ENCODE measurements at places on chromosomes 2 and 18.

- DNase-seq = no peak
Measured at GRCh38 chr2:119377294-119377992, 10.7 kb downstream of the DBI start.

GRCh38 chr2:1781291-1782080 is 37.2 kb upstream of the PXDN start:
- DNase-seq = no peak

DNA sequence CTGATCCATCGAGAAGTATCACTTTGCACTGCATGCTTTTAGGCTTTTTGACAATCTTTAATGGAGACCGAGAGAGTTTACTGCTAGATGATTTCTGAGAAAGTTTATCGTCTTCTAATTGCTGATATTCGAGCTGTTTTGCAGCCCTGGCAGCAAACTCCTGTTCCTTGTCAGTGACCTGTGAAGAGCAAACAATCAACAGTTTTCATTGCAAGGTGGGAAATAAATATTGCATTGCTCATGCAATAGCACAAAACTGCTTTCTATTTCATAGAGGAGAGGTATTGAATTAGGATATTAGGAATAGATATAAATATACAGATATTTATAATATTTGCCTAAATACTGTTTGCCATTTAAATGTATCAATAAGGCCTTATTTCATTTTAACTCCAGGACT is 65.5 kb downstream of the EPB41L3 start:
- no peak for DNase-seq

- no peak for DNase-seq
Measured at GRCh38 chr2:52933878-52934277, 833.7 kb upstream of the CHAC2 start.

DNA sequence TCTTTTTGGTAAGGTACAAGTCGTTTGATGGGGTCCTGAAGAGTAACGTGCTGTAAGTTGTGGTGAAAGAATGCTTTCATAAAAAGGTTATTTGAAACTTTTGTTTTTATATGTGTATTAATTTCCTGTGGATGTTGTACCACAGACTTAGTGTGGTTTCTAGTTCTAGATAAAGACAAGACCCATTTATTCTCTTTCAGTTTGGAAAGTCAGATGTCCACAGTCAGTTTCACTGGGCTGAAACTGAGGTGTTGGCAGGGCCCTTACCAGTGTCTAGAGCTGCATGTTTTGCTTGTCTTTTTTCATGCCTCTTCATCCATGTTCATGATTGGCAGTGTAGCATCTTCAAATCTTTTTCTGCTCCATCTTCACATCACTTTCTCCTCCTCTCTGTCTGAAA is 22.1 kb upstream of the DOCK10 start:
- no peak for DNase-seq

GRCh38 chr2:85889627-85890281 is 964 bp upstream of the ST3GAL5 start:
- no peak for DNase-seq

DNA sequence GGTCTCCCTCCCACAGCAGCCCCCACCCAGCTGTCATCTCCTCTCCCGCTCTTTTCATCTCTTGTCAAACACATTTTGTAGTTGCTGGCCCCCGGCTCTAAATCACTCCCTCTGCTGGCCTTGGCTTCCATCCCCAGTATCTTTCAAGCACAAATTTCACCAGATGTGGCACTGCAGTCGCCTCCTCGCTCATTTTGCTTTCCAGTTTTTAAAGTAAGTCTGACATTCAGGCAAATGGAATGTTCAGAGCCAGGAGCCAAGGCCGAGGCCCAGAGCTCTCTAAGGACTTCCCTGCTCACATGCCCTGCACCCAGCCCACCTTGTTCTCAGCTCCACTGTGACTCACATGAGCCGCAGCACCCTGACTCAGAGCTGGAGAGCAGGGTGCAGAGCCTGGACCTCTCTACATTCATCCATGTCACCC is 158.4 kb downstream of the GALNT14 start:
- DNase-seq = peak; percentile 67

DNA sequence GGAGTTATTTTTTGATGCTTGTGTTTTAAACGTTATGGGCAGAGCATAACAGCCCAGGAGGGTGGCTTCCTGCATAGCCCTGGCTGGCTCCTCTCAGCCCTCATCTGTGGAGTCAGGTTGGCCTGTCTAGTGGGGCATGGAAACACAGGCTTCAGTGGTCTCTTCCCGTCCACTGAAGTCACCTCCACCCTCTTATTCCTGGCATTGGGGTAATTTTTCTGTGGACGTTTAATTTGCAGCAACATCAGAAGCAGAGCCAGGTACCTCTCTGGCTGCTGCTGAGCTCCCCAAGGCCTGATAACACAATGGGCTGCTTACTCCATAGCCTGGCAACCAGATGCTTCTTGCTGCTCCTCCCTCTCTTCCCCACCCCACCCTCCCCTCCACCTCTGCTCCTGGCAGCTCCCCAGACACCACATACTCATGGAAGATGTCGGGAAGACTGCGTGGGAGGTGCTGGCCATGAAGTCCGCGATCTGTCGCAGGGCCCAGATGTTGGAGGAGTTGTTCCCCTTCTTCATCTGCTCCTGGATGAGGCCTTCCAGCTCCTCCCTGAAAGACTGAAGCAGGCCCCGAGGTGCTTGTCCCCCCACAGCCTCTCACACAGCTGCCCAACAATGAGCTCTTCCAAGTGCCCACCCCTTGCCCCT is 64.0 kb downstream of the ADD2 start:
- DNase-seq = no peak

- no peak for DNase-seq
Measured at GRCh38 chr2:96877042-96877451, 7.2 kb upstream of the SEMA4C start.

DNA sequence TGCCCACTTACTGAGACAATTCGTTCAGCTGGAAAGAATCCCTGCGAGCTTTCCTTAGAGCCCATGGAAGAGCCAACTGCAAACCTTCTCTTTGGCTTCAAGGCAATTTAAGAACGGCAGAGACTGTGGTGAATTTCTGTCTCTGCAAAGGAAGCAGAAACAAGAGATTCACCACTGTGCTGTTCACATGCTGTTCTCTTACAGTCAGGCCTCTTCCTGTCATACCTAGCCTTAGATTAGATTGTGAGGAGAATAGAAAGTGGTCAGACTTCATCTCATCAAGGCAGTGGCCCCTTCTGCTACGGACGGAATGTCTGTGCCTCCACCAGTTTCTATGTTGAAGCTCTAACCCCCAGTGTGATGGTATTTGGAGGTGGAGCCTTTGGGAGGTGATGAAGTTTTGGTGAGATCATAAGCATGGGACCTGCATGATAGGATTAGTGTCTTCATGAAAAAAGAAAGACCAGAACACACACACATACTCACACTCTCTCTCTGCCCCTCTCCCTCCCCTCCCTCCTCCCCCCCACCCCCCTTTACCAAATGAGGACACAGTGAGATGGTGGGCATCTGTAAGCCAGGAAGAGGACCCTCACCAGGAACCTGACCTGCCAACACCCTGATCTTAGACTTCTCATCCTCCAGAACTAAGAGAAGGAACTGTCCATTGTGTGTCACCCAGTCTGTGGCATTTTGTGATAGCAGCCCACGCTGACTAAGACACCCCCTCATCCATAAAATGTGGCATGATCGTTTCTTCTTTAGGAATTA is 45.6 kb upstream of the NRP2 start:
- DNase-seq = no peak

DNA sequence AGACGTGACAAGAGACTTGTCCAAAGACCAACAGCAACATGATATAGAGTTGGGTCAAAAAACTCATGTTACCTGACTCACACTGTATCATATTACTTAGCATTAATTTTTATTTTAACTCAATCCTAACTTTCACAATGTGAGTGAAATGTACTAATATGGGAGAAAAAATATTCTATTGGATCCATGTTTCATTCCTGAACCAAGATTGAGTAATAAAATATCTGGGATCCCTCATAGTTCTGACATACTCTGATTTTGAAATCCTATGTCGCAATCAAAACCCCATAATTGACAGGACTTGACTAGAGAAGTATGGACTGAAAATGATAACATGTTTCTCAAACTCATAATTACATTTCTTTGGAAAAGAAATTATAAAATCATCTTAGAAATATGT is 190.4 kb downstream of the RIT2 start:
- no peak for DNase-seq

DNA sequence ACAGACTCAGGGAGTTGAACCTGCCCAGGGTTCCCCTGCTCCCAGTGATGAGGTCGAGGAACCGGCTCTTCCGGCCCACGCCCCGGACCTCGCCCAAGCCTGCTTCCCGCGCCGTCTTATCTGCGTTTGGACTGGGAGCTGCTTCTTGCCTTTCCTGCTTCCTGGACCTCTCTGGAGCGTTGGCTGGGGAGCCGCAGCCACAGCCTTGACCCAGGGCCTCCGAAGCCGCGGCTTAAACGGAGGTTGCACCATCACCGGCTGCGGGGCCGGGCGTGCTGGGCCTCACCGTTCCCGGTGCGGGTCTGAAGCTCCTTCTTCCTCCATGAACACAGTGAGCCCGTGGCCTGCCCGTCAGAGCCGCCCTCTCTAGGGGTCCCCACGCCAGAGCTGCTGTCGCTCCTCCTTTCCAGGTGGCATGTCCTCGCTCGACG is 13.3 kb downstream of the NTSR2 start:
- no peak for DNase-seq

GRCh38 chr2:131016826-131017741 is 76.2 kb downstream of the FAM168B start:
- no peak for DNase-seq

DNA sequence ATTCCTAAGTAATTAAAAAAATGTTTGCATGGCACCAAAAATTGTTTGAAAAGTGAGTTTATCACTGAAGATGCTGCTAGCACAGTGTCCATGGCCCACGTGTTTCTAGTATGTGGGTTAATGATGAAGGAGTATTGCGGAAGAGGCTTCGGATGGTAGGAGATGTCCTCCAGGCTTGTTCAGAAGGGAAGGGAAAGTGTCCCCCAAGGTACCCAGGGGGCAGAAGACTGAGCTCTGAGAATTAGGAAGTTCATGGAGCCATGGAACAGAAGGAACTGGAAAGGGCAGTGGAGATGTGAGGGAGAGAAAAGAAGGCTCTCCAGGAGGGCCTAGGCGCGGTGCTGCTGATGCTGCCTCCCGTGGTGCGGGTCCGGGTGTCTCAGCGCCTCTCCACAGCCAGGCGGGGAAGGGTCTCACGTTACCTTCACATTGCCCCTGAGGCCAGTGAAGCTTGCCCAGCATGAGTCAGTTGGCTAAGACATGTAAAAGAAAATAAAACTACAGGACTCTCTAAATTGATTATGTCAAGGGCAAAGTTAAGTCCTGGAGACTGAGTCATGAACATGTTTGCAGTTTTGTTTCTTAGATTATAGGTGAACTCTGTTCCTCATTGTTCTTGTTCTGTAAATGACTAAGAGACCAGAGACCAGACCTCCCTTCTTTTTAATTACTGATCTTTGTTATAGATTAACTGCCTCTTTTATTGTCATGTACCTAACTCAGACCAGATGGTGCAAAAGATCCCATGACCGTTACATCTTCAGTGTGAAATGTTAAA is 89.0 kb downstream of the MTCL1 start:
- DNase-seq = no peak

GRCh38 chr2:37784759-37785149 is 113.3 kb upstream of the CDC42EP3 start:
- DNase-seq = no peak

DNA sequence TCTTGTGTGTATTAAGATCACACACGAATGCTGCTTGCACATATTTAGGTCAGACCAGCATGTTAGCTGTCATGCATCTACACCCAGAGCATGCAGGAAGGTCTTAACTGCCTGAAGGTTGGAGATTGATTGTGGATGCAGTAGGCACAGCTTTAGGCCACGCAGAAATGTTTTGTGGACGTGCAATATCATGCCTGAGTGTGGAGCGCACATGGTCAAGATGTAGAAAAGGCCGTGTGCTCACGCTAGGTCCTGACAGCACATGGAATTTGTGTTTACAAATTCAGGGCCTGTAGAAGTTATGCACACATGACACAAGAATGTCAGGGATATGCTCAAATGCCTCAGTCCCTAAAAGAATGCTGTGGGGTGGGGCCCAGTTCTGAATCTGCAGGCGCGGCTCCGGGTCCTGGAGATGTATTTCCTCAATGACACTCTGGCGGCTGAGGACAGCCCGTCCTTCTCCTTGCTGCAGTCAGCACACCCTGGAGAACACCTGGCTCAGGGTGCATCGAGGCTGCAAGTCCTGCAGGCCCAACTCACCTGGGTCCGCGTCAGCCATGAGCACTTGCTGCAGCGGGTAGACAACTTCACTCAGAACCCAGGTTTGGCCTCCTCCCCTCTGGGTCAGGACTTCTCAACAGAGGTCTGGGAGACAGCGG is 27.9 kb downstream of the MARCO start:
- no peak for DNase-seq

- DNase-seq = no peak
Measured at GRCh38 chr2:134432435-134432883, 178.6 kb downstream of the MGAT5 start.

DNA sequence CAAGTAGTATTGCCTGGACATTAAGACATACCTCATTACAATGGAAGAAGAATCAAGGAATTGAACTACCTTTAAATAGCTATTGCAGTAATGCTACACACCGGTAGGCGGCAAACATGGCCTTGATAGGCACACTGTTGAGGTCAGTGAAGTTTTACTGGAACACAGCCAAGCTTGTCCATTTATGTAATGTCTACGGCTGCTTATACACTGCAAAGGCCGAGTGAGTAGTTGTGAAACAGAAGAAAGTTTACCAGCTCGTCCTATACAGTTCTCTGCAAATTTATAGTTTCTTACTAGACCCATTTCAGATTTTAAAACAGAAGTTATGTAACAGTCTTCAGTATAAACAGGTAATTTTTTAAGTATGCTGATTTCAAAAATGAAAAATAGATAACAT is 38.8 kb downstream of the PPP4R1 start:
- DNase-seq = peak; percentile 78

DNA sequence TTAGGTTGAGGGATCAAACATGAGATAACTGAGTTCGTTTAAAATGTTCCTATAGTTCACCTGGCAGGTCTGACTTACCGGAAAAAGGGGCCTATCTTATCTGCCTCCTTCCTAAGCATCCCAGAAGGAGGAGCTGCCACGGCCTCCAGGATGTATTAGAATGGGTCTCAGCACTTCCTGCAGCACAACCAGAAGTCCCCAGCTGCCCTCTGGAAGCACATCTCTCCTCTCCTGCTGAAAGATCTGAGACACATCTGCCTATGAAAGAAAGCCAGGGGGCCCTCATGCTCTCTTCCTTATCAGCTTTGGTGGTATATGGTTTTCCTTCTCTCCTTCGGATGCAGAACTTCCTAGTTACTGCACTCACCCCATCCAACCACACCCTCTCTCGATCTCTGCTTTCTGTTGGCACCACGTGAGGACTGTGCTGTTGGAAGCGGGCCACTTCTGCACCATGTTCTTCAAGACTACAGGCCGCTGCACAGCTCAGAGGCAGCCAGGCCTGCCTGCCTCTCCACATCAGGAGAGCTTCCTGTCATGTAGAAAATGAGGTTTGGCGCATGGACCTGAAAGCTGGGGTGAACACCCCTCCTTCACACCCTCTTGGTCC is 6.5 kb downstream of the IGFBP5 start:
- no peak for DNase-seq

- DNase-seq = no peak
Measured at GRCh38 chr2:98037666-98038336, 42.1 kb upstream of the TMEM131 start.

All from thoracic aorta (tissue), 2 donors.